ENCODE measurements at places on chromosomes 3 and 15.

DNA sequence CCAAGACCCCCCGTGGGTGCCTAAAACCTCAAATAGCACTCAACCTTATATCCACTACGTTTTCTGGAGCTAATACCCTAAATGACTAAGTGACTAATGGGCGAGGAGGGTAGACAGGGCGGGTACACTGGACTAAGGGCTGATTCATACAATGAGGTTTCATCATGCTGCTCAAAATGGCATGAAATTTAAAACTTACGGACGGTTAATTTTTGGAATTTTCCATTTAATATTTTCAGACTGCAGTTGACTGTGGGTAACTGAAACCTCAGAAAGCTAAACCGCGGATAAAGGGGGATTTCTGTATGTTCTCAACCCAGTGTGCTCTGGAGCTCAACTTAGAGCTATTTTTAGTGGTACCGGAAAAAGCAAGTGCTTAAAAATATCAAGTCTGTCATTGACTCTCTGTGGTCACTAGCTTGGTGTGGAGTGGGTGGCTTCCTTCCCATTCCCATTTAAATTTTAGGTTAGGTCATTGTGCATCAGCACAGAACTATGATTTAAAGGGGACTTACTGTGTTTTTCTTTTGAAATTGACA is 72.9 kb downstream of the LRRC28 start:
- no peak for DNase-seq

- DNase-seq: no peak
Observed at GRCh38 chr3:171718493-171719185, 91.6 kb downstream of the PLD1 start.

GRCh38 chr15:100779331-100780207 is 100.1 kb upstream of the ALDH1A3 start:
- no peak for DNase-seq

DNA sequence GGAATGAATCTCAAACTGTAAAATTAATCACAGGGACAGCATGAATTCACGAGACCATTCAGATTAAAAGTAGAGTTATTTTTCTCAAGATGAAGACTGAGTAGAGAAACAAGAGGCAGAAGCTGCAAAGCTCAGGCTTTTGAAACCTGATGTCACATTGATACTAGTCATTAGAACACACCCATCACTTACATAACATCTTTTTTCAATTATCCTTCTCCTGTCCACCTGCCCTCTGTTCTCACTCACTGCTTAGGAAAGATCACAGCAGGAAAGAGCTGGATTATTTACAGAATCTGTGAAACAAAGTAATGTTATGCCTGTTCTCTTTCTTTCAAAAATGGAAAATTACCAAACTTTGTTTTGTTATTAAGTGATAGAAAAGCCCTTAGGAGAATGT is 72.0 kb upstream of the CDAN1 start:
- no peak for DNase-seq

DNA sequence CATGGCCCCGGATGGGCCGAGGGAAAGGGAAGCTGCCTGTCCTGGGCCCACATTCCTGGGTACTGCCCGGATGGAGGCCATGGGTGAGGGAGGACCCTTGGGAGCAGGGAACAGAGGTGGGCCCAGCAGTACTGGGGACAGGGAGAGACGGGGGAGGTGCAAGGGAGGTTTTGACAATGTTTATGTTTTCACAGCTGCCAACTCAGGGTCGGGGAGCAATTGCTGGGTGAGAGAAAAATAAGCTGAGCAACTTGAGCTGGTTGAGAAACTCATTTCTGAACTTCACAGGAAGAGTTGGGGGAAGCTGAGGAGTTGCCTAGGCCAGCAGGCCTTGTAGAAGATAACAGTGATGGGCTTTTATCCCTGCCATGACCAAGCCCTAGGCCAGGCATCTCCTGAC is 11.1 kb upstream of the TSPAN3 start:
- no peak for DNase-seq

GRCh38 chr3:57434041-57434440 is 110.1 kb downstream of the DNAH12 start:
- no peak for DNase-seq

DNA sequence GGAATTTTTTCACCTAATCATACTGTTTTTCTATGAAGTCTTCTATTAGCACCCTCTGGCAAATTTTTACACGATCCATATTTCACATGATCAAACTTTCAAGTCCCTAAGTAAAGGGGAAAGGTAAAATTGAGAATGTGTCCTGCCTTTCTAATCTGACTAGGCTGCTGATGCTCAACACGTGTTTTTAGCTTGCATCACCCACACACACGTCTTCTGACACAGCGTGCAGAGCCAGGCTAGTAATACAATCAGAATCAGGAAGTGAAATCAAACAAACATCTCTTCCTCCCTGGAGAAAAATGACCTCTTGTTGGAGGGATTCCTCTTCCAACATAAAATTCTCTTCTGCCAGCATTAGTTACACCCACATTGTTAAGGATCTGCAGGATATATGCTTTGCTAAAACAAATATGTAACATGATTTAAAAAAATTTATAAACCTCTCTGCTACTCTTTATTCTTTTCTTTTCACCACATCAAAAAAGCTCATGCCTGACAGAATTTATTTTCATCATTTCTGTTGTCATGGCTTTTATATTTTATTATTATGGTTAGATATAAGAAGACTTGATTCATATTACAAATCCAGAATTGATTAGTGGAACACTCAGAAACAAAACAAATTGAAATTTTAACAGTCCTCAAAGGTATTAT is 122.4 kb downstream of the RAP2B start:
- peak; percentile 81 for DNase-seq

DNA sequence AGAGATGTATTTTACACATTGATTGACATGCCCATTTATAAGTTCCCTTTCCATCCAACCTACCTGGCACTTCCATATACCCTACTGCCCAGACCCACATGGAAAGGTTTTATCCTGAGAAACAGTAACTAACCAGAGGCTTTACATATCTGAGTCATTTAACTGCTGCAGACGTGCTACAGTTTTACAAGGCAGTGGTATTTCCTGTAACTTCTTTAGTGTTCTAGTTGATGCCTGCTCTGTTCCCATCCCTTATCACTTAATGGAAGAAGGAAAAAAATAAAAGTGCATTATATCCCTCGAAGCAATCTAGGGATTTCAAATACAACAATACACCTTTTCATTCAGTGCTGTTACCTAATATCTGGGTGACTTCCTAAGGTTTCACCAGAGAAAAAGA is 107.1 kb downstream of the TMCO5A start:
- DNase-seq: peak; percentile 64

- no peak for DNase-seq
Observed at GRCh38 chr3:70020906-70021660, 21.6 kb downstream of the SAMMSON start.

GRCh38 chr3:167967257-167968036 is 128.3 kb downstream of the GOLIM4 start:
- DNase-seq: no peak

DNA sequence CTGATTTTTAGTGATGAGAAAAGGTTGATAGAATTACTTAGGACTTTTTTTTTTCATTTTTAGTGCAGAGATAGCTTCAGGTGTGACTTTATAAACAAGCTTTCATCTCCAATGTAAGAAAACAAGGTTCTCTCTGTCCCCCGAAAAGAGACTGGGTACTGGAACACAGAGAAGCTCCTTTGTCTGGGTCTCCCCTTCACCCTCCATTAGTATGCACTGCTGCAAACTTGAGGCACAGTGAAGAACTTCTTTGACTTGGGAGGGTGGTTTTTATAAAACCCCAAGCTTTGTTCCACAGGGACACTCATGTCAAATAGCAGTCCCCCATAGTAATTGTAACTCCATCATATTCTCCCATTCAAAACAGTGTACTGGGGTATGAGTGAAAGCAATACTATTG is 93.5 kb upstream of the SOX2 start:
- DNase-seq: no peak

- no peak for DNase-seq
Observed at GRCh38 chr15:60982249-60982910, 246.7 kb downstream of the RORA start.

DNA sequence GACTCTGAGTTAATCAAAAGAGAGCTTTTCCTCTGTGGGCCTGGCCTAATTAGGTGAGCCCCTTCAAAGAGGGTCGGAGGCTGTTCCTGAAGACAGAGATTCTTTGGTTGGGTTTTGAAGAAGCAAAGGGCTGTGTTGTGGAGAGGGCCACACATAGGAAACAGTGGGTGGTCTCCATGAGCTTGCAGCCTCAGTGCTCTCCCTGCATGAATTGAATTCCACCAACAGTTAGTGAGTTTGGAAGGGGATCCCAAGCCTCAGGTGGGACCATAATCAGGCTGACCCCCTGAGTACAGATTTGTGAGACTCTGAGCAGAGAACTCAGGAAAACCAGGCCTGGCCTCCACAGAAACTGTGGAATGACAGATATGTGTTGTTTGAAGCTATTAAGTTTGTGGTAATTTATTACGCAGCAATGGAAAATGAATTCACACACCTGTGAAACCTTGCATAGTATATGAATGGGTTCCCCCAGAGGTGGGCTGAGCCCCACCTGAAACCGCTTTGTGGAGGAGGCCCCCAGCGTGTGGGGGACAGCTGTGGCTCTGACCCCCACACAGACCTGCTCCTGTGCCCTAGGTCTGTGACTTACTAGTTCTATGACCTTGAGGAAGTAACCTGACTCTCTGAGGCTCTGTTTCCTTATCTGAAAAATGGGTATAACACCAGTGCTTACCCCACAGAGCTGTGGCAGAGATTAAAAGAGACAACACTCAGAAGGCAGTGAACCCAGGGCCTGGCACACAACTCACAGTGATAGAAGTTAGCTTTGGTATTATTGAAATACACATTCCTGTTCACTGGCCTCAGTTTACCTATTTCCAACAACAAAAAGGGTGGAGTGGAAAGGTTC is 431.3 kb downstream of the FOXP1 start:
- DNase-seq: no peak

GRCh38 chr3:101184111-101184510 is 136.3 kb downstream of the IMPG2 start:
- no peak for DNase-seq

GRCh38 chr15:90031231-90031791 is 30.2 kb downstream of the ZNF710 start:
- DNase-seq: peak; percentile 28

DNA sequence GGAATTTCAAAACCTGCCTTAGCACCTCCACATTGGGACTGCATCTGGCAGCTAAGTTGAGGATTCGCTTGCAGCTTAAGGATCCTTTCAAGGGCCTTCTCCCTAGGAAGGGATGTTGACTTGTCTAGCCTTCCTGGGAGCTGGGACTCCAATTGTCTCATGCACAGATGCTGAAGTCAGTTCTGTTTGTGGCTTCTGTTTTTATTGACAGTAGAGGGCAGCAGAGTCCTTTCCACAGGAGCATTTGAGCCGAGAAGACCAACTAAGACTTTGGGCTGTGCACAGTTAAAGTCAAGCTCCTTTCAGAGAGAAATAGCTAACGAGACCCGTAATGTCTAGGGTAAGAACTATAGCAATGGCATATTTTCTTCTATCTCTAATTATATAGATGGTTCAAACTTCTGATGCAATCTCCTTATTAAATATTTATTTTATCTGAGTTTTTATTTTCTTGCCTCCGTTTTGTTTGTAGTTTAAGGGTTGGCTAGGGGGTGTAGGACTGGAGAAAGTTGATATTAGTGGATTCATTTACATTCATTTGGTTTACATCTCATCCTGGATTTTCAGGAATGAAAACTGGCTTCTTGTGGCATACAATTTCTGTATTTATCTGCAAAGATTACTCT is 59.7 kb upstream of the KBTBD8 start:
- peak; percentile 39 for DNase-seq

DNA sequence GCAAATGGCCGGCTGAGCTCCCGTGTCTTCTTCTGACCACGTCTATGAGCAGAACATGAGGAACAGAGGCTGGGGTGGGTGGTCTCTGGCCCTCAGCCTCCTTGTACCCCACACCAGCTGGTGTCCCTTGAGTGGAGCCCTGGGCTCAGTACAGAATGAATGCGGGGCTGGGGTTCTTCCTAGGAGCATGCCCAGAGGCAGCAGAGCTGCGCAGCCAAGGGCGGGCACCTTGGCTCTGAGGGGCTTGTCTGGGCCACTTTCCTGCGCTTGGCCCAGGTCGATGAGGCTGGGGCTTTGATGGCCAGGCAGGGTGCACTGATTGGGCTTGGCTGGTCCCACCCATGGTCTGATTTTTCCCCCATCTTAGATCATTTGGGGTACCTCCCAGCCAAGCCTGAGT is 6.4 kb downstream of the SCN5A start:
- no peak for DNase-seq

DNA sequence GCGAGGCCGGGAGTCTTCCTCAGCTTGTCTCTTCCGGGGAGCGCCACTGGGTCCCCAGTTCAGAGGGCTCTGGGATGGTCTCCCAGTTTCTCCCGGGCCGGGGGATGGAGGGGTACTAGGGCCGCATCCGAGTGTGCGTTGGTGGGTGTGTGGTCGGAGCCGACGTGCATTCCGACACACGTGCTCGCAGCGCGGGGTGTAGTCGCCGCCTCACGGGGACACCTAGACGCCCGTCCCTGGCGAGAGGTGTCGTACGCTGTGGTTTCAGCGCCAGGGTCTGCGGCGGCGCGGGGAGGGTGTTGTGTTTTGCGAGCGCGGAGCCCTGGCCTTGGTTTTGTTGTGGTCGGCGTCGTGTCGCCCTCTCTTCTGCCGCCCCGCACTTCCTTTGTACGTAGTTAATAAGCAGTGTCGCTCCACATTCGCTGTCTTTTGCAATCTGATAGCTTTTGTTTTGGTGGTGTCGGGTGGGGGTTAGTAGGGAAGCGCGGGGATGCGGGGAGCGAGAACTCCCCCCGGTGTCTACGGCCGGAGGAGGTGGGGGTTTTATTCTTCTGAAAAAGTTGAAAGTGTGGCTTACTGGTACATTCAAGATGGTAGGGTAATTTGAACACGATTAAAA is 2.2 kb downstream of the IGF1R start:
- DNase-seq: no peak

DNA sequence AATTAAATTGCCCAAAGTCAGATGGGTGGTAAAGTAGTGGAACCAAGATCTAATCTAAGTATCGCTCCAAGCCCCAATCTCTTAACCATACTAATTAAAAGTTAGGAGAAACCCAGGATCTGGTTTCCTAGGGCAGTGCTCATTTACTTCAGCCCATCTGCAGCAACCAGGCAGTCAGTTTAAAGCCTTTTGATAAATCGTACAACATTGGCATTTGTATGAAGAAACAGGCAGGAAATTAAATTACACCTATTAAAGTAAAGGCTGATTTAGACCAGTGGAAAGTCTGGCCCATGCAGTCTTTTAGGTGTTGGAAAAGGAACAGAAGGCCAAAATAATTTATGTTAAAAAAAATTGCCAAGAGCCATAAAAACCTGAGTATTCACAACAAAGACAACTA is 594.4 kb upstream of the UBE2E2 start:
- no peak for DNase-seq

DNA sequence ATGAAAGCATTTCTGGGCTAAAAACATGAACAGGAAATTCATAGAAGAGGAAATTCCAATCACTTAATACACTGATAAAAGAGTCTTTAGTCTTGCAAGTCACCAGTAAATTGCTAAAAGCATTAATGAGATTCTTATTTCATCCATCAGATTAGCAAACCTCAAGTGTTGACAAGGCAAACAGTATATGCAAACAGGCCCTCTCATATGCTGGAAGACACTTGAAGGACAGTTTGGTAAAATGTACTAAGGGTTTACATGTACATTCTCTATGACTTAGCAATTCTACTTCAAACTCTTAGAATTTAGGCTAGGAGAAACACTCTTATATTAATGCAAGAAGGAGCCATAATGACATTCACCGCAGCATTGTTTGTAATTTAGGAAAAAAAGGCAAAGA is 586.1 kb upstream of the GBE1 start:
- DNase-seq: no peak

Measured in fibroblast of skin of left quadriceps (primary cell).